NAMALWA (cell line): ENCODE measurements at places on chromosomes 11 and 22.
A peak's percentile ranks its signal among the peaks of the same experiment; 100 is the strongest.

DNA sequence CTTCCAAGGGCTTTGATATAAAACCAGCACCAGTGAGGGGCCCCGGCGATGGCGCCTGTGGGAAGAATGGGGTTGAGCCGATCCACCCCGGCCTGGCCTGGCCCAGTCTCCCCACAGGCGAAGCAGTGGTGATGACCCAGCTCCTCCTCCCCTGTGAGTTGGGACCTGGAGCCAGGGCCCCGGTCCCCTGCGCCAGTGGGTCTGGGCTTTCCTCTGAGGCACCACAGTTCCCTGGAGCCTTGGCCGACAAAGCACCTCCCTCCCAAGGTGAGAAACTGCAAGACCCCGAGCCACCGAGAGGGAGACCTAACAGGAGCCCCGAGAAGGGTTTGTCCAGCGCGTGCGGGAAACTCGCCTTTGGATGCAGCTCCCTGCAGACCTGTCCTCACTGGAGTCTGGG is 942.9 kb downstream of the BRD1 start:
- DNase-seq = no peak

DNA sequence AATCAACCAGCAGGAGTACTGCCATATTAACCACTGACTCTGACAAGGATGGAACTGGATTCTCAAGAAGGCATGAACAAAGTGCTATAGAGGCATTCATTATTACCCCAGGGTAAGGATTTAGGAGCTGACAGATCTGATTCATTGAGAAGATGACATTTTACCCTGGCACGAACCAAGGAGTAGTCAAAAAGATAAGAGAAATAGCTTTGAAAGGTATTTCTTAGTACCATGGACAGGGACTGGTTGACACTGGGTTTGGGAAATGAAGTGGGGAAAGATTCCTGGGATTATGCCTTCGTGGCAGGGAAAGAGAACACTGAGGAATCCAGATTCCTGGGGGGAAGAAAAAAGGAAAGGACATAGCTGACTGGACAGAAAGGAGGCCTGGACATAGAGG is 5.1 kb upstream of the SAAL1 start:
- DNase-seq = no peak

DNA sequence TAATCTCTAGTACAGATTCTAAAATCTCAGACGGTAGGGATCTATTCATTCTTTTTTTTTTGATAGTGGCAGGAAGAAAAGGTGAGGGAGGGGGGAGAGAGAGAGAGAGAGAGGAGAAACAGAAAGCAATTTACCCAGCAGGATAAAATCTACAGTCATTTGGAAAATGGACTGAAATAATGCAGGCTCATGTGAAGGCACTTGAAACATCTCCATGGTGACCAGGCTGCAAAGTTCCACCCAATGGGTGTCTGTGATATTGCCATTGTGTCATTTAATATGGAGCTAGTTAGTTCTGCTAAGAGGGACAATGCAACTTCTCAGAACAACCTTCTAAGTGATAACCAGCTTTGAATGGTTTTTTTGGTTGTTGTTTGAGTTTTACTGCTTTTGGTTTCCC is 165.2 kb upstream of the RAG2 start:
- DNase-seq = no peak

- no peak for DNase-seq
Observed at GRCh38 chr11:64571050-64571409, 20.0 kb upstream of the SLC22A12 start.

DNA sequence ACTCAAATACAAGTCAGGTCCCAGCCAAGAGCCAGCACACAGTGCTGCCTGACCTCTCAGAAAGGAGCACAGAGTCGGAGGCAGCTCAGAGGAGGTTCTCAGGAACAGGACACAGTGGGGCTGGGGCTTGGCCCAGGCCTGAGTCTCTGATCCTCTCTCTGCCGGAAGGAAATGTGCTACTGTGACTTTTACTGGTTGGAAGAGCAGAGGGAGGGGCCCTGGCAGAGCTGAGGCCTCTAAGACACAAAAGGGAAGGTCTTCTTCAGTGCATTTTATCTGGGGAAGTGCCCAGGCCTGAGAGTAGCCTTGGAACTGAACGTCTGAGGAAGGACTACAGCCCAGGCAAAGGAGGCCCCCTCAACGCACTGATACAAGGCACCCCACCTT is 16.2 kb upstream of the CASTOR1 start:
- DNase-seq = peak; percentile 60

GRCh38 chr11:118215262-118215661 is 9.5 kb downstream of the JAML start:
- peak; percentile 47 for DNase-seq

- DNase-seq = no peak
Observed at GRCh38 chr11:12625438-12626071, 48.7 kb upstream of the TEAD1 start.

DNA sequence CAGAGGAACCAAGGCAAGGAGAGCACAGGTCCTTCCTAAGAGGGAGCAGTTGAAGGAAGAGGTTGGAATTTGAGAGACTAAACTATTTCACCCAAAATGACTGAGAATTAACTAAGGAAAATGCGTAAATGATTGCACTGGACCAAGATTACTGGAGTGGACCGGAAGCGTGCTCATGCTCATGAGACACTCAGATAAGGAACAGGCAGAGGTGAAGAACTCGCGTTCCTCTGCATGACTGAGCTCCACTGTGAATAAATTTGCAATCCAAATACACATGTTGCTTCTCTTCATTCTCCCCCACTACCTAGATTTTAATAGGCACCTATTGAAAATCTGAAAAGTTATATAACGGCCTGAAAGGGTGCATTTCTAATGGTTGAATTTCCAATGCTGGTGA is 207.0 kb downstream of the KIRREL3 start:
- DNase-seq = no peak

DNA sequence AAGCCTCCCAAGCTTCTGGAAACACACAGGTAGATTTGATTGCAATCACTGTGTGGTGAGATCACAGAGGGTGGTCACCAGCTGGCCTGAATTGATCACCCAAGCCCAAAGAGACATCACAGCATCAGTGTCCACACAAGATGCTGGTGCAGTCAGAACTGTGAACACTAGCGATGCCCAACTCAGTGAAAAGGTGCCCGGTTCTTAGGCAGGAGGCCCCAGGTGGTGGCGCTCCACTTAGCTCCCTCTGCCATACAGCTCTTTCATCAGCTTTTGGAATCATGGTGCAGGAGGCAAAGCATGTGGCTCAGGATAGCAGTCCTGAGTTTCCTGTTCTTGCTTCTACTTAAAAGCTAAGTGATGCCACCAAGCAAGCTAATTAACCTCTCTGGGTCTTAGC is 11.1 kb downstream of the DGCR2 start:
- no peak for DNase-seq

GRCh38 chr11:75105462-75105925 is 8.8 kb upstream of the OR2AT4 start:
- DNase-seq = no peak

DNA sequence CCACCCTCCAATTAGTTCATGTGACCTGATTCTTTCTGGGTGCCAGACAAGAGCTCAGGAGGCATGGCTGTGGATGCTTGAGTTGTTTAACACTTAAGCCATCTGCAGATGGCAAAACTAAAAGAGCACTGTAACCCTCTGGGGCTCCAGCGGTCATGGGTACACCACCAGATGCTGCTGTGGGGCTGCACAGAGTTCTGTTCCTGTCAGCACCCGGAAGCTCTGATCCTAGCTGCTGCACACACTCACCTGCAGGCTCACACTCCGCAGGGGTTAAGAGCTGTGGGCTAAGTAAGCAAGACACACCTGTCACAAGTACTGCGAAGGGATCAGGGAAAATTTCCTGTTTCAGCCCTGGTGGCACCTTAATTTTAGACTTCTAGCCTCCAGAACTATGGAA is 307.8 kb downstream of the C11orf87 start:
- no peak for DNase-seq

- DNase-seq = no peak
Observed at GRCh38 chr11:64752175-64752970, 7.4 kb downstream of the PYGM start.

- no peak for DNase-seq
Observed at GRCh38 chr11:60170566-60170965, 12.3 kb downstream of the MS4A6A start.

DNA sequence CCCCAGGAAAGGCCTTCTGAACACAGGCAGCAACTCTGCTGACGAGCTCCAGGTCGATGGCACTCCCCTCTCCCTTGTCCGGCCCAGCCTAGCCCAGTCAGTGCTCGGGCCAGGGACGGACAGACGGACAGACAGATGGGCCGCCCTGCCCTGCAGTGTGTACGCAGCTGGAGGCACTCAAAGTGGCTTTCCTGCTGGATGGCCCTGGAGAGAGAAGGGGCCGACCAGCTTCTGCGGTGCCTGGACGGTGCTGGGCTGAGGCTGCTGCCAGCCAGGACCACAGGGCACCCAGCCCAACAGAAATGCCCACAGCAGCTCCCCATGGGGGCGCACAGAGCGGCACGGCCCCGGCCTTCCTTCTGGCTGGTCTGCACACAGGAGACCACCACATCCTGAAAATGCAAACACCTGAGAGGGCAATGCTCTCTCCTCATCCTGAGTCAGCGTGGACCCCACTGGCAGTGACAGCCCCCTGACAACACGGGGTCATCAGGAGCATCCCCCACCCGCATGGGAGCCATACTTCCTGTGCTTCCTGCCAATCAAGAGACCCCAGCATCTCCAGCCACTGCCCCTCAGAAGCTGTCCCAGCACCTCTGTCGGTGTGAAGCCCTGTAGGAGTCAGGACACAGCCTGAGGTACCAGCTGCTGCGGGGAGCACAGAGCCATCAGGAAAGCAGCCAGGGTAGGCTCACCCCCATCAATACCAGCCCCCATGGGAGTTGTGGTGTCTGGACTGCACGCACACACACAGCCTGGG is 692 bp upstream of the MOB2 start:
- DNase-seq = no peak

DNA sequence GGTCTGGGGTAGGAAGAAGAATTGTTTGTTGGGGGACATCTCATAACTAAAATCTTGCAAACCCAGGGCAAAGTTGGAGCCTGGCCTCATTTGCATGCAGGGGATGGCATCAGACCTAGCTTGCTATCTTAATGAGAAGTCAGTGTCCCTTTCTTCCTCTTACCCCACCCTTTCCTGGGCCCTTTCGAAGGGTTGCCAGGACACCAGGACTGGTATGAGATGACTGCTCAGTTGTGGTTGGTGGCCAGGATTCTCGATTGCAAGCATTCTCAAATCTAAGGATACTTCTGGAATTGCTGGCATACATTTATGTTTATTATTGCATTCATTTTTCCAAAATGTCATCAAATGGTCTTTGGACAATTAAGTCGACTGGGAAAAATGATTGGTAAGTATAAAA is 131.0 kb downstream of the SLC1A2 start:
- no peak for DNase-seq

GRCh38 chr11:93718057-93718563 is 23.2 kb downstream of the TAF1D start:
- peak; percentile 77 for DNase-seq

DNA sequence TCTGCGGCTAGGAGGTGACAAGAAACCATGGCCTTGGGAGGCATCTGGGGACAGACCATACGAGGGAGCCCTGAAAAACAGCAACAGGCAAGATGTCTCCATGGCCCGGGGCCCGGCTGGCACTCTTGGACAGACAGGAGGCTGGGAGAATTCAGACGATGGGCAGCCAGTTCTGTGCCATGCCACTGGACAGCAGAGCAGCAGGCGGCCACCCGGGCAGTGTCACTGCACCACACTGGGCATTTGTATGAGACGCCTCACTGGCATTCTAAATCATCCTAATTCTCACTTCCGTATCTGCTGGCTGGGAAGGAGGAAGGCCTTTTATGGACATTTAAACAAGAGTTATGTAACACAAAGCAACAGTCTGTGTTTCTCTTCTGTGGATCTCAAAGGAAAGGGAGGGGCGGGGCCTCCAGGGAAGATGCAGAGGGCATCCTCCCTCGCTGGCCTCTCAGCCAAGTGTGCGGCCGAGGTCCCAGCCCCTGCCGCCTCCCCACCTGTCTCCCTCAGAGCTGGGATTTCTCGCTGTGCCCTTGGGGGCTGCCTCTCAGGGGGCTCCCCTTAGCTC is 350.3 kb downstream of the SHANK2 start:
- DNase-seq = no peak

DNA sequence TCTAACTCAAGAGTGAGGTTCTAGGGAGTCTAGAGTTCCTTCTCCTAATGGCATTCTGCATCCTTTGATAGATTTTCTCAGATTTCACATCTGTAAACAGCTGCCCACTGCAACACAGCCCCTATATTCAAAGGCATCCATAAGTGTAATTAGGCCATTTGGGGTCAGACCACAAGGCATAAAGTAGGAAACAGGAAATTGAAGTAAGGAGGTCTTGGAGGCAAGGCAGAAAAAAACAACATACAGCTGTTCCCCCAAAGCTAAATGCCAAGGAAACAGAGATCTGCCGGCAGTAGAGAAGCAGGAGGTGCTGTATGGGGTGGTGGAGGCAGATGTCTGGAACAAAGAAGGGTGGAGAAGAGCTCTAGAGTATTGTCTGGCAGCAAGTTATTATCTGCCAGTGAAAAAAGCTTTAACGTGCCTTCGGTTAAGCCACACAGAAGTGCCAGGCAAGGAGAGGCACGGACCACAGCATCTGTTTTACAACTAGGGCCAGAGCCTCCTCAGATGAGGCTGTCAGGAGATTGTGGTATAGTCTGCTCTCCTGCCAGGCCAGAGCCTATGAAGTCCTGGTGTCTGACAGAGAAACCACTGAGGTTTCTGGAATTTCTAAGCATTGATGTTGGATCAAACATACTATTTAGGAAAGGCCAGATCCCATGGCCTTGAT is 100.2 kb upstream of the CHRM4 start:
- no peak for DNase-seq

- DNase-seq = peak; percentile 72
Observed at GRCh38 chr11:112289588-112290492, 29.2 kb upstream of the PLET1 start.

DNA sequence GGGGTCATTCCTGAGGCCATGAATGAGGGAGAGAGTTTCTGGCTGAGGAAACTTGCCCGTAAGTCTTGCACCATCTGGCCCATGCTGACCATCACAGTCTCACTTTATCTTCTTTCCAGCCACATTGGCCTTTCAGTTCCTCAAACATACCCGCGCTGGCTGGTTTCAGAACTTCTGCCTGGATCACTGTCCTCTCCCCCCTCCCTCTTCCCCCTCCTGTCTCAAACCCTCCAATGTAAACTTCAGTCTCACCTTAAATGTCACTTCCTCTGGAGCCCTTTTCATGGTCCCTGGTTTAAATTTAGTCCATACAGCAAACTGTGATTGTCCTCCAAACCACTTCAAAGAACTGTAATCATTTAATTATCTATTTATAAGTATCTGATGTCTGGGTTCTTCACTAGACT is 3.7 kb upstream of the TMEM109 start:
- peak; percentile 61 for DNase-seq

DNA sequence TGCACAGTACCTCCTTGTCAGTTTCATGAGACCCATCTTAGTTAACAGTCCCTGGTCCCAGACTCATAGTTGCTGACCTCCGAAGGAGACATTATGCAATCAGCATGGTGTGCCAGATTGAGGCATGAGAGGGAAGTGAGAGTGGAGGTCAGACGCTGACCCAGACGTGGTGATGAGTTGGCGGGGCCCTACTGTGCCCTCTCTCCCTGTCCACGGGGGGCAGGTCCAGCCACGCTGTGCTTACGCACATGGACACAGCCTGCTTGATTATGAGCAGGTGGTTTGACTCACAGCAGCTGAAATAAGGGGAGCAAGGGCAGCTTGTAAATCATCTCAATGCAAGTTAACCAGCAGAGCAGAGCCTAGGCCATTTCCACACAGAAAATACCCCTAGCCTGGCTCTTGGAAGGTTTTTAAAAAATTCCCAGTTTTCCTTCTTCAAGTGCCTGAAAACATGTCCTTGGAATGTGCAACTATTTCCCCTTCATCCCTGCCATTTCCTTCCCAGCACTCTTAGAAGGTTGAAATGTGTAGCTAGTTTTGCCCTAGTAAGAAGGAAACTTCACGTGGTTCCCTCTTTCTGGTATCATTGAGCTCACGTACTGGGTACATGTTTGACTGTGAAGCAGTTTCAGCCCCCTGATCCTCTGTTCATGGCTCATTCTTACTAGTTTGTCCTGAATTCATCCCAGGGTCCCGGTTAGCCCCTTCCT is 122.6 kb upstream of the SORL1-AS1 start:
- DNase-seq = no peak
